SK-MEL-5 (cell line): ENCODE measurements at places on chromosomes 1 and 21.

DNA sequence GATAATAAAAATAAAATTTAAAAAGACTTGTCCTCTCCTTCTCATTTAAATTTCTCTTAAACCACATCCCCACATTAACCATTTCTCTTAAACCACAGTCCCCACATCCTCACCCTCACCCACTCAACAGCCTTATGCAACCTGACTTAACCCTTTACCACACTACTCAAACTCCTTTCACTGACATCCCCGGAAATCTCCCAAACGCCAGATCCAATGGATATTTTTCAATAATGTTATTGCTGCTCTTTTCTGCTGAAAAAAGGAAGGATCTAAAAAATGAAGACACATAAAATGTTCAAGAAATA, 54.2 kb upstream of the EEIG2 start:
- no peak for DNase-seq

GRCh38 chr21:43361127-43361492, 65.8 kb downstream of the SIK1 start:
- DNase-seq = no peak

GRCh38 chr1:95384567-95384966, 150.6 kb downstream of the RWDD3 start:
- DNase-seq = no peak

GRCh38 chr1:91557039-91557690, 56.5 kb downstream of the CDC7 start:
- no peak for DNase-seq
